ENCODE measurements at places on chromosomes 11 and 22. TPM values are rescaled to one million over a fixed set of nuclear protein-coding genes. Genes with fewer than 3 reads are reported as not detected.

- DNase-seq = no peak
These were observed 22.0 kb downstream of the RSPH14 start for GRCh38 chr22:23119494-23120414.

Gene BRSK2
- total RNA-seq = 2.2 TPM

DNA sequence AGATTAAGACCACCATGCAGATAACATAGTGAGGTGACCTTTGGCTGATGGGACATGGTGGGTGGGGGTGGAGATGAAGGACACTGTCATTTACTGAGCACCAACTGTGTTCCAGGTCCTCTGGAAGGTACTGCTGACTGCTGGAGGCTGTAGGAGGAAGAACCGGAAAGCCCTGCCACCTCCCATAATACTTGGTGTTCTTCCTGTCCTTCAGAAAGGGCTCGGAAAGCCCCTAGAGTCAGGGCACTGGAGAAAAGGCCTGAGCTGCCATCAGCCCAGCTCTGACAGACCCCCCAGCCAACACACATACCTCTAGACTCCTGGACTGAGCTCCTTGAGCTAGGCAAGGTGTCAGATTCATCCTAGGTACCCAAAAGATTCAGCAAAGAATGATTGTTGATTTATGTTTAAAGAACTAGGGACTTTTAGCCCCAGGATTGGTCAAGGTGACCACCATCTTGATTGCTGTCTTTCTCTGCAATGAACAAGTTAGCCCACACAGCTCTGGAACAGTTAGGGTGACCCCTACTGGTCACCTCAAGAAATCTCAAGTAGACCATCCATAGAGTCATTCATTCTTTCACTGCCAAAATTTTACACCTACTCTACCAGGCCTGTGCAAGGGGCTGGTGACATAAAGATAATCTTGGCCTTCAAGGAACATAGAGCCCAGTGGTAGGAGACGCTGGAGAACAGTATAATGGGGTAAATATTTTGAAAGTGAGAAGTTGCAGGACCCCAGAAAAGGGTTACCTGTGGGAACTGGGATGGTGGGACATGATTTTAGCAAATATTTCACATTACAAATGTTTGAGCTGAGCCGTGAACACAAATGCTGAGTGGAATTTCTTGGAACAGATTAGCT is 39.4 kb downstream of the IRAG1 start:
- no peak for DNase-seq

DNA sequence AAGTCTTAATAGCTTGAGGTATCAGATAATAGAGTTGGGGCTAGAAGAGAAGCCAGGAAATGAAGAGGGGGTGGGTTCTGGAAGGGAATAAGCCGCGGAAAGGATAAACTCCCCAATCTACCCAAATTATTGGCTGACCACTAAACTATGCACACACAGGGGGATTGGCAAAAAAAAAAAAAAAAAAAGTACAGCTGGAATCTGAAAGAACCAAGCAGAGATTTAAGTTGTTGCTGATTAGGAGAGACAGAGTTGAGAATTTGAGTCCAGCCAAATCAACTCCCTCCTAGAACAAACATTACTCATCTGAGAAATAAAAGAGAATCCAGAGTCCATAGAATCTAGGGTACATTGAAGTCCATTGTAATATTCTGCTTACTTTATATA is 134.9 kb downstream of the CCDC81 start:
- no peak for DNase-seq

DNA sequence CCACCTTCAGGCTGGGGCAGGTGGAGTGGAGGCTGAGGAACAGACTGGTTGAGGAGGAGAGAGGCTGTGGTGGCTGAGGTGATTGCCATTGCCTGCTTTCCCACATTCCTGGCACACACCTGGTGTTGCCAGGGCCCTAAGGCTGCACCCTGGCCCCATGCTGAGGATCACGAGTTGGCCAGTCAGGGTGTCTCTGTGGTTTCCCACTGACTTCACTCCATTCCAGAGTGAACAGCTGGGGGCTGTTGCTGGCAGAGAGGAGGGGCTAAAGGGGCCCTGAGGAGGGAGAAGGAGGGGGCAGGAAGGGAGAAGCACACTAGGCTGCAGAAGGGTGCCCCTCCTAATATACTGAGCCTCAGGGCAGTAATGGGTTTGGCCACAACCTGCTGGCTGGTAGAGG is 1.8 kb downstream of the TMEM86A start:
- DNase-seq = no peak

DNA sequence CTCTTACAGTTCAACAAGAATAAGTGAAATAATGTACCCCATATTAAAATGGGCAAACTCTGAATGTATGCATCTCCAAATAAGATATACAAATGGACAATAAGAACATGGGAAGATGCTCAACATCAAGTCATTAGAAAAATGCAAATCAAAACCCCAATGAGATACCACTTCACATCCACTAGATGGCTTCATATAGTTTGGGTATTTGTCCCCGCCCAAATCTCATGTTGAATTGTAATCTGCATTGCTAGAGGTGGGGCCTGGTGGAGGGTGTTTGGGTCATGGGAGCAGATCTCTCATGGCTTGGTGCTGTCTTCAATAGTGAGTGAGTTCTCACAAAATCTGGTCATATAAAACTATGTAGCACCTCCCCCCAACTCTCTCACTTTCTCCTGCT is 5.7 kb downstream of the MPZL2 start:
- no peak for DNase-seq

GRCh38 chr11:72081821-72082453 is 1.3 kb downstream of the LRRC51 start:
- DNase-seq = no peak

- DNase-seq = no peak
These were observed 34.4 kb upstream of the ZBED5 start for GRCh38 chr11:10892250-10892649.

Gene DNAJC4
- 13.5 TPM for total RNA-seq
